ENCODE measurements at places on chromosomes 2 and 18. TPM values are rescaled to one million over a fixed set of nuclear protein-coding genes. Genes with fewer than 3 reads are reported as not detected.
A peak's percentile ranks its signal among the peaks of the same experiment; 100 is the strongest.

DNA sequence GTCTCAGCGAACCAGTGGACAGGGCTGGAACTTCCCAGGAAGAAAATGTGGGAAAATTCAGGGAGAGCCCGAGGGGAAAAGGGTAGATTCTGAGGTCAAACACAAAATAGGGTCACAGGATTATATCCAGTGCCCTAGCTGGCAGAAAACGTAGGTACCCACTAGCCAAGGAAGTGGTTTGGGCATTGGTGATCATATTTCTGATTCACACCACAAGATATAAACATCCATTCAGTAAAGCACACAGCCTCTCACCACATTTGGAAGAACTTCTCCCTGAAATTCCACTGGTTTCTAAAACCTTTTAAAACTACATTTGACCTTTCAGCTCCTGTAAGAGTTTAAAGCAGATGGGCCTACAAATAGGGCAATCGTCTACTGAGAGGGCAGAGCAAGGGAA is 186.9 kb downstream of the TTC32 start:
- no peak for DNase-seq

DNA sequence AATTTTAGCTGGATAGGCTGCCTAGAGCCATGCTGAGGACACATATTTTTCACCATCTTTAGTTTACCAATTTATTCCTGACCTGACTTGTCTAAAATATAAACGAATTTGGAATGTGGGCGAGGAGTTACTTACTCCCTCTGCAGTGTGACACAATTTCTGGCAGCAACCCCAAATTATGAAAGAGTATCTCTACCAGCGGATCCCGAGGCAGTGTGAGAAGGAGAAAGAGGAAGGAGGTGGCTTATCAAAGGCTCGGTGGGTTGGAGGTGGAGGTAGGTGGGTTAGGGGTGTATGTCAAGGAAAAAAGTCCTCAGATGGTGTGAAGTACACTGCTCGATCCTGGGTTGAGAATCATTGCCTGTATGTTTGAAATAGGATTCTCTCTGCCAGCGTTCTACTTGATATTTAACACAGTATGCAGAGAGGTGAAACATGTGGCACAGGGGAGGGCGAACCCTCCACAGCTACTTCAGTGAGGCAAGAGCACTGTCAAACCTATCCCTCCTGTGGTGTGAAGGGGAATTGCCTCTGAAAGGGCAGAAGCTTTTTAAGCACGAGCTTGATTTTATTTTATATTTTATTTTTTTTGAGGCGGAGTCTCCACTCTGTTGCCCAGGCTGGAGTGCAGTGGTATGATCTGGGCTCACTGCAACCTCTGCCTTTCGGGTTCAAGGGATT is 76.0 kb downstream of the RFTN2 start:
- DNase-seq, result no peak

DNA sequence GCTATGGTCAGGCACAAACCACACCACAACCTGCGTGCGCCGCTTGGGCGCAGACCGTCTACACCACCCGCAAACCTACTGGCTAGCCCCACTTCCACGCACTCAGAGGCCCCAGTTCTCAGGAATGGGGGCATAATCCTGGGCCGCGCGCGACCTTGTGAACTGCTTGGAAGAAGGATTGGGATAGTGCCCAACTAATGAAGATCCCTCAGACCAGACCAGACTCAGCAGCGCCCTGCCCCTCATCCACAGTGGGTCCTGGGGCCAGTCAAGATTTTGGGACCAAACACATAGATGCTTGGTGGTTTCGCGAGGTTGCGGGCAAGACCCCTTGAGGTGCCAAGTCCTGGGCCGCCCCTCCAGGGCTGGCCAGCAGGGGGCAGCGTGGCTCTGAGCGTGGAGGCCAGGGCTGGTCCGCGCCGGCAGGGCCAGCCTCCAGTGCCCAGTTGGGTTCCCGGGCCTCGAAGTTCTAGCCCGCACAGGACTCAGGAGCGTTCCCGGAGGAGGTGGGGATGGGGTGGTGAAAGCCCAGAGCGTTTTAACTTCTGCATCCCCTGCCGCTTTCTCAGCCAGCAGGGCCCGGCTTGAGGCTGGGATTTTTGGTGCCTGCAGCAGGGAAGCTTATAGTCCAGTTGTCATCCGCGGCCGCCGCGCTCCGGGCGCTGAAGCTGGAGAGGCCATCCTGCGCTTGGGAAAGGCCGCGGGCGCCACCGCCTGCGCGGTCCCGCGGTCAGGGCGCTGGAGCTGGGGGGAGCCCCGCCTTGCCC is 8.3 kb downstream of the OSR1 start:
- peak; percentile 36 for DNase-seq

DNA sequence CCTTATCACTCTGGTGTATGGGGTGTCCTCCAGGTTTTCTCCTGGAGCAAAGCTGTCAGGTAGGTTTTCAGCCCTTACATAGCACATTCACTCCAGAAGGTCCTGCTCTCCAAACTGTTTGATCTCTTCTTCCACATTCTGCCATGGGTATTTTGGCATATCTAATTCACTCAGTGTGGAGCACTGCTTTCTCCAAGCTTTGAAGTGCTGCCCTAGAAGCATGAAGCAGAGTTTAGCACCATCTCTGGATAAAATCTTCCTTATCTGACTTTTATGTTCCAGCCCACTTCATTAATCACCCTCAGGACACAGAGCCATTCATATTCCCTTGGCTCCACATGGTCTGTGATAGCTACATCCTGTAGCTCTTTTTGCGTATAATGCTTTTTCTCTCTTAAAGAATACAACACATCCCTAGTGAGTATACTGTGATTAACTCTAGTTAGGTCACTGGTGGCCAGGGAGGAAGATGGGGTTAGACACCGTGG is 56.7 kb upstream of the ARHGAP28 start:
- no peak for DNase-seq

DNA sequence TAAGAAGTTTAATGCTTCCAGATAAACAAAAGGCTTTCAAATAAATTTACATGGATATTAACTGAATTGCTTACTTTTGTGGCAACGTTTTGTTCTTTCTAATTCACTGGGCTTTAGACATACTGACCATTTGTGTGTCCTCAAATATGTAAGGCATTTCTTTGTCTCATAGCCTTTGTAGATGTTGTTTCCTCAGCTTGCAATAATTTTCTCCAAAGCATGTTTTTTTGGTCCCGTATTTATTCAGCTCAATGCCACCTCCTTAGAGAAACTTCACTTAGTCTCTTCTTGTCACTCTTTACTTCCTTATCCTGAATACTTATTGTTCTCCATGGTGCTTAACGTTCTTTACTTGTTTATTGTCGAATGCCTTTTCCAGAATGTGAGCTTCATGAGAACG is 98.5 kb downstream of the NUP35 start:
- no peak for DNase-seq

- DNase-seq, result no peak
Observed at GRCh38 chr2:42568401-42569115, at the start of gene MTA3. MTA3 (plus strand) TSS chr2:42568632; CDS start chr2:42568746, 114 bp downstream.

- peak; percentile 50 for DNase-seq
Observed at GRCh38 chr2:145744541-145745386, 1224.8 kb upstream of the ZEB2 start.

- peak; percentile 46 for DNase-seq
Observed at GRCh38 chr18:47932190-47932589, 1.7 kb upstream of the SMAD2 start.

DNA sequence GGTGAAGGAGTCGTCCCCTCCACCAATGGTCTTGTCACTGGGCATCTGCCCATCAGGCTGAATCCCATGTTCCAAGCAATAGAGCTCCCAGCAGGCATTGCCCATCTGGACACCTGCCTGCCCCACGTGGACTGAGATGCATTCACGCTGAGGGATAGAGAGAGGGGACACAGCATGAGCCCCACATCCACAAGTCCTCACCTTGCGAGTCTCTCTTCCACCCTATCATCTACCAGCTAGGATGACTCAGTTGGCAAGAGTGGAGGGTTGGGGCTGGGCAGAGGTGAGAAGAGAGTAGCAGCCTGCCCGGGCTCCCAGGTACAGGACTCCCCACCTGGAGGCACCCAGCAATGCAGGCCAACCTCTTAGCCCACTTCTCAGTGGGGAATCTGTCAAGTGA is 959 bp upstream of the TUBA4B start:
- DNase-seq, result no peak

GRCh38 chr2:28583899-28584553 is 88.2 kb downstream of the PLB1 start:
- DNase-seq, result peak; percentile 91

DNA sequence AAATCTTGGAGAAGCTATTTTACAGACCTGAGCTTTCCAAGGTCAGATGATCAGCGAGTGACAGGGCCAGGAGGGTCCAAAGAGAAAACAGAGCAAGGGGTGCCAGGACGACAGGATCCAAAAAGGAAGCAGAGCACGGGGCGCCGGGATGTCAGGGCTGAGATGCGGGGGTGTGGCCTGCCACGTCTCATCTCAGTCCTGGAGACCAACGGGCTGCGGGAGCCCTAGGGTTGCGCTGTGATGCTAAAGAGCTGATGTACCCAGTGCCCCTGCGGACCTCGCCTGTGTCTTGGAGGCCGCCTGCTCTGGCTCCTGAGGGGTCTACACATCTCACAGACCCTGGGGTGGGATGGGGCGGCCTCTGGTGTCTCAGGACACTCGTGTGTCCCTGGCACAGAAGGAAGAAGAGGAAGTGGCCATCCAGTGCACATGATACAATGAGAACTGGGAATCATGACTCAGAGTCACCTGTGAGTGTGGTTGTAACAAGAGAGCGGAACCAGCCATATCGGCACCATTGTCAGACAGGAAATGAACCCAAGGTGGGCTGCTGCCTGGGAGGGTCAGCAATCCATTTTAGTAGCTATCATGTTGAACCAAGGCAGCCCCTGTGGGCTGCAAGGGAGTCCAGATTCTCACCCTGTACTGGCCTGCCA is 97.8 kb downstream of the MYT1L start:
- DNase-seq, result no peak

GRCh38 chr18:67406714-67407113 is 109.8 kb downstream of the DSEL start:
- no peak for DNase-seq

DNA sequence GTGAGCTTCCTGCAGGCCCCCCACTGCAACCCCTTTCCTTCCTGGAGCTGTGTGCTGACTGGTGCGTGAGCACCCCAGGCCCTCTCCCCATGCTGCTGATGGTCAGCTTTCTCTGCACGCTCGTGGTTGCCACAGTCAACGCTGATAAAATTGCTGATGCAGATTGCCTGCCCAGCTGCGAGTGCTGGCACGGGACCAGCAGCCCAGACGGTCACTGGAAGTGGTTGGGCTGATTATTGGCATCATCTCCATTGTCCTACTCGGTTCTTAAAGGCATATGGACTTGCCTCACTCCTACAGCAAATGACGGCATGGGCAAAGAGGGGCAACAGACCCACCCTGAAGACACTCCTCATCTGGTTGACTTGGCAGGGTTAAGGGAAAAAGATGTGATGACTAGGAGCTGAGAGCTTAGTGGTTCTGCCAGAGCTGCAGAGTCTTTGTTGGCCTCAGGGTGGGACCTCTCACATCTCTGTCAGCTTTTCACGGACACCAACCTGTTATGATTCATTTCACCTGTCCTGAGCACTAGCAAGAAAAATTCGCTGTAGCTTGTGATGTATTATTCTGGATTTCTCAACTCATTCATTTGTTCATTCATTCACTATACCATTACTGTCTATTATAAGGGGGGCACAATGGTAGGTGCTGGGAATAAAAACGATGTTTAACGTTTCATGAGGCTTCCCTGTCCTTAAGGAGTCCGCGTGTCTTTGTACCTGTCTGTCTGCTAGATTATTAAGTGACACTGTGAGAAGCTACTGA is 38.4 kb downstream of the PAX8 start:
- DNase-seq, result peak; percentile 34

- no peak for DNase-seq
Observed at GRCh38 chr2:132489150-132489549, 72.5 kb downstream of the GPR39 start.

- DNase-seq, result no peak
Observed at GRCh38 chr2:67797801-67798540, 264.8 kb downstream of the C1D start.

DNA sequence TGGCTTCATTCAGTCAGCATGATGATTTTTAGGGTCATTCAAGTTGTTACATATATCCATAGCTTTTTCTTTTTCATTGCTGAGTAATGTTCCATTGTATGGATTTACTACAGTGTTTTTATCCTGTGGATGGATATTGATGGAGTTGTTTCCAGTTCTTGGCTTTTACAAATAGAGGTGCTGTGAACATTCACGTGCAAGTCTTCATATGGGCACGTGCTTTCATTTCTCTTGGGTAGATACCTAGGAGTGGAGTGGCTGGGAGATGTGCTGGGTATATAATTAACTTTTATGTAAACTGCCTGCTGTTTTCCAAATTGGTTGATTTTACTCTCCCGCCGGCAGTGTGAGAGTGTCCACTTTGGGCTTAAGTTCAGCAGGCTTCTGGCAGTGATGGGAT is 16.5 kb downstream of the AGAP1 start:
- no peak for DNase-seq

DNA sequence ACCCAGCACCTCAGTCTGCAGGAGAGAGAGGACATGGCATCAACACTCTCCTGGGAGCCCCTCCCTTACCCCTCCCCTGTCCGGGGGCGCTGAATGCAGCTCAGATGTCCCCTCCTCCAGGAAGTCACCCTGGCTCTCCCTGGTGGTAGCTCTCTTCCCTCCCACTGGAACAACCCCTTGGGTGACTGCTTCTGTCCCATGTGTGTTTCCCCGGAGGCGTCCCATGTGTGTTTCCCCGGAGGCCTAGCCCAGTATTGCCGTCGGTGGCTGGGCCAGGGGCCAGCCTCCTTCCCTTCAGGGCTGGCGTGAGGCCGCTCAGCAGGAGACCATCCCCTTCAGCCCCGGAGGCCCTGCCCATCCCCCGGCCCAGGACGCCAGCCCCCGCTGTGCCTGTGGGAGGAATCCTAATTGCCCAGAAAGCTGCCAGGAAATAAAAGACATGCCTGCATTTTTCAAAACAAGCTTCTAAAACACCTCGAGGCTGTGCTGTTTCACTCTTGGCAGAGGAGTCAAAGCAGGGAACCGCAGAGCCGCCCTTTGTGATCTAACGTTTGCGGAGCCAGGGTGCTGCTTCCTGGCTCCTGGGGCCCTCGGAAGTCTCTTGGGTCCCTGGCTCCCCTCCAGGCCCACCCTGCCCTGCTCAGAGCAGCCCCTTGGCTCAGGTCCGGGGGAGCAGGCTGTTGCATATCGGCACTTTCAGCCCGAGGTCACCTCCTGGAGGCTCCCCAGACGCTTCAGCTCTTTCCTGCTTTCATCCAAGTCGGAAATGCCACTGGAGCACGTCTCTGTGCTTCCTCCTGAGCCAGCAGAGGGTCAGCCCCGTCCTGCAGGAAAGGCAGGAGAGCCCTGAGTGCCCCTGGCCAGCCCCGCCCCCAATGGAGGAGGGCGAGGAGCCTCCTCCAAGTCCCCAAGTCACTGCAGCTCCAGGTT is 11.4 kb downstream of the SNED1 start:
- no peak for DNase-seq

The MOB1A gene
- polyA plus RNA-seq, result 285 TPM

The ANKRD53 gene
- not detected for polyA plus RNA-seq

The MPHOSPH10 gene
- polyA plus RNA-seq, result 9.9 TPM

The PRKAG3 gene
- not detected for polyA plus RNA-seq

All from CD14-positive monocyte (primary cell).